ENCODE measurements at places on chromosomes 1 and 21.

DNA sequence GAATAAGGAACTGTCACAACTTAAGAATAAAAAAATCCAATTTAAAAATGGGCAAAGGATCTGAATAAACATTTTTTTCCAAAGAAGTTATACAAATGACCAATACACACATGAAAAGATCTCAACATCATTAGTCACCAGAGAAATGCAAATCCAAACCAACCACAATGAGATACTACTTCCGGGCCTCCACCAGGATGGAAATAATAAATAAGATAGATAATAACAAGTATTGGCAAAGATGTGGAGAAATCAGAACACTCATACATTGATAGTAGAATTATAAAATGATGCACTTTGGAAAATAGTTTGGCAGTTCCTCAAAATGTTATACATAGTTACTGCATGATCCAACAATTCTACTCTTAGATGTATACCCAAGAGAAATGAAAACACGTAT is 18.7 kb downstream of the ZSWIM5 start:
- DNase-seq, result no peak

DNA sequence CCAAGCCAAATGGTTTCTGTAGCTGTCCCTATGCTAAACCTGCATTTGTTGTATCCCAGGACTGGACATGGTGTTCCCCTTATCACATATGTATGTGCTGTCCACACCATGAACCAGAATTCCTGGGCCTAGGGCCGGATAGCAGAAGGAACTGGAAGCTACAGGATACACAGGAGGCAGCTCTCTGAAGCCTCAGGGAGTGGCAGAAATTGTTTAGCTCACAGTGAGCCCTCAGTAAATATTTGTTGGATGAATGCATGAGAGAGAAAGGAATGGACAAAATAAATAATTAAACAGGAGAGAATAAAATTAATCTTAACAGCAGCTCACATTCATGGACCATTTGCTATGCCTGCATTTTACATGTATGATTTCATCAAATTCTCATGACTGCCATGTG is 2.1 kb downstream of the NIPAL3 start:
- DNase-seq, result no peak

- no peak for DNase-seq
Observed at GRCh38 chr1:157849229-157849875, 7.7 kb upstream of the CD5L start.

DNA sequence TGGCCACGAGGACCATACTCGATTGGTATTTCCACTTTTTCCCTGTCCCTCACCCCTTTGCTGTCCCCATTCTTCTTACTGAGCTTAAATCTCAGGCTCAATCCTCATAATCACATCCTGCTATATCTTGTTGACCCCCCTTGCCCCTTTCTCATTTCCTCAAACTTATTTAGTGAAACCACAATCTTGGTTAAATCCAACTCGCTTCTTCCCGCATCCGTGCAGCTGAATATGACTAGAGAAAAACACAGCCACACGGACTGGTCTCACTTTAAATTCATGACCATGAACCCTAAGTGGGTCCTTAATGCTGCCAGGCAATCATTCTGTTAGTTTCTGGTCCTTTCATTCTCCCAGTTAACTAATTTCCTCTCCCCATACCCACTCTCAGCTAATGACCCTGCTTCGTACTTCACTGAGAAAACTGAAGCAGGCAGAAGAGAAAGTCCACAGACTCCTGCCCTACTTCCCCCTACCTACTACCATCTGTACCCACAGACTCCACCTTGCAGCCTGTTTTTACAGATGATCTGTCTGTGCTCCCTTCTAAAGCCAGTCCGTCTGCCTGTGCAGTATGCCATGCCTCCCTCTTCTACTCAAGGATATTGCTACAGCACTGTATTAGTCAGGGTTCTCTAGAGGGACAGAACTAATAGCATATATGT is 96.8 kb upstream of the LMO4 start:
- no peak for DNase-seq

GRCh38 chr1:81760477-81761097 is 40.1 kb upstream of the ADGRL2 start:
- DNase-seq, result no peak

Data from cerebellar nuclear complex (tissue), 1 donor.